ENCODE measurements at places on chromosomes 13 and 19.
A peak's percentile ranks its signal among the peaks of the same experiment; 100 is the strongest.

DNA sequence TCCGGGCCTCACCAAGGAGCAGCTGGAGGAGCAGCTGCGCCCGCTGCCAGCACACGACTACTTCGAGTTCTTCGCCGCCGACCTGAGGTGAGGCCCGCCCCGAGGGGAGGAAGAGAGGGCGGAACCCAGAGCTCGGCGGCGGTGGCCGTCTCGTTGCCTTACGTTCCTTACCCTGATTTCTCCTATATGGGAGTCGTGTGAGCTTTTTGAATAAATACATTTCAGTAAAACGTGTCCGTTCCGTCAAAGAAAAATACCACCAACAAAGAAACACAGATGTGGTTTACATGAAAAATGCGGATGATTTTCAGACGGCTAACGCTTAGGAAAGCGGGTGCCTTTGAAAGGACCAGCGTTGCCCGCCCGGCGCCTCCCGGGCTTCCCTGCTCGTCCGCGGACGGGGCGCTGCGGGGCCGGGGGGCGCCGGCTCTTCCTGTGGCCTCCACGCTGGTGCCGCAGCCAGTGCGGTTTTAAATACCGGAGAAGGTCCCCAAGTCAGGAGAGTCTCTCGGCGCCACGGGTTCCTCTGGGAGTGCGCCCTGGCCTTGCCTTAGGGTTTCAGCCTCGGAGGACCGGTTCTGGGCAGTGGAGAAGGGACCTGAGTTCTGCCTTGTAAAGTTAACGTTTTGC, 755 bp downstream of the UPF3A start:
- DNase-seq = peak; percentile 73

DNA sequence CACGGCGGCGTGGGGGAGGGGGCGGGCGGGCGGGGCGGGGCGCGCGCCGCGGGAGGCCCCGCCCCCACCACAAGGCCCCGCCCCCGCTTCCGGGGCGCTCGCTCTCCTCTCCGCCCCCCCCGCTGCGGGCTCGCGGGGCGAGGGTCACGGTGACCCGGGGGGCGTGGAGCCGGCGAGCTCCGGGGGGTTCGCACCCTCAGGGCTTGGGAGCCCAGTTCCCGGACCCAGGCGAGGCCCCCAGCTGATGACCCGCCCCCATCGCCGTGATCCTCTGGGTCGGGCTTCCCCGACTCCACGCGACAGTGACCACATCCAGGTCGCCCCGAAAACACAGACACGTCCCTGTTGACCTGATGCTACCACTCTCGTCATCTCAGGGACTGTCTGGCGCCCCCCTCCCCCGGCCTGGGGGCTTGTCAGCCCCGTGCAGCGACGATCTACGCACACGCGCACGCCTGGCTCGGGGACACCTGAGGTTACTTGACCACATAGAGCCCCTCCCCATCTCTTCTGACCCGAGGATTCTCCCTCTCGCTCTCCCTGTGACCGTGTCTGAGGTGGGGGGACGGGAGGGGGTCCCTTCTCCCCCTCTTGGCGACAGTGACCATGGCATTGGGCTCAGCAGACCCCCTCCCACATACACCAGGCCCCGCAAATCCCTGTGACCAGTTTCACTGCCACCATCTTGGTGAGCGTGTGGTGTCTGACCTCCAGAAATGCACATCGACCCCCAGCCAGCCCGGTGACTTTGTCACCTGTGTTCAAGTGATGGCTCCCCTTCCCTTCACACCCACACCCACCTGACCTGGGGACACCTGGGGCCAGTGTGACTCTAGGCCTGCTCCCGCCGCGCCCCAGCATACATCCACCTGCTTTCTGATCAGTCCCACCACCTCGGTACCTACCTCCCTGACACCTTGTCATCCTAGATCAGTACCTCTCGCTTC, 670 bp downstream of the MAP2K7 start:
- DNase-seq = peak; percentile 70

GRCh38 chr13:22594041-22594440, 586.7 kb upstream of the SGCG start:
- DNase-seq = no peak

GRCh38 chr19:38656171-38656981, 8.9 kb downstream of the ACTN4 start:
- no peak for DNase-seq

DNA sequence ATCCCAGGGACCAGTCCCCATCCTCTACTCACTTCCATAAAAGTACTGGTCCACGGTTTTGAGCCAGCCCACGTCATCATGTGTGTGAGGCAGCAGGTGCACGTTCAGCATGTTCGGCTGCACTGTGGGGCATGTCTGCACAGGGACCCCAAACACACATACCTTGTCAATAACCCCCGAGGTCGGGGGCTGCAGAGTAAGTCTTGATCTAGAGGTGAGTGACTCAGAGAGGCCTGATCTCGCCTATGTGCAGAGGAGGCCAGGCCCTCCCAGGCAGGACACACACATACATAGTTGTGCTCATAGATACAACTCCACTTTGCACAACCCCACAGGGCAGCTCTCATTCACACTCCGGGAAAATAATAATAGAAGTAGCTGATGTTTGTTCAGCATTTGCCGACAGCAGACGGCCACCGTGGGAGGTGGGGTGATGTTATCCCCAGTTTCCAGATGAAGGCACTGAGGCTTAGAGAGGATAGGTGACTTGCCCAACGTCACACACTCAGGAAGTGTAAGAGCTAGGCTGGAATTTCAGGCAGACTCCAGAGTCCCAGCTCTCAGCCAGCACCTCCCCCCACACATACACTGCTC, 774 bp downstream of the MAN2B1 start:
- peak; percentile 31 for DNase-seq

GRCh38 chr19:43438291-43439031, 23.8 kb downstream of the TEX101 start:
- no peak for DNase-seq

- no peak for DNase-seq
Observed at GRCh38 chr13:72599178-72599743, 128.2 kb downstream of the MZT1 start.

GRCh38 chr13:100129605-100130004, 40.7 kb downstream of the PCCA start:
- no peak for DNase-seq

- peak; percentile 71 for DNase-seq
Observed at GRCh38 chr19:12784871-12785430, 6.3 kb upstream of the JUNB start.

DNA sequence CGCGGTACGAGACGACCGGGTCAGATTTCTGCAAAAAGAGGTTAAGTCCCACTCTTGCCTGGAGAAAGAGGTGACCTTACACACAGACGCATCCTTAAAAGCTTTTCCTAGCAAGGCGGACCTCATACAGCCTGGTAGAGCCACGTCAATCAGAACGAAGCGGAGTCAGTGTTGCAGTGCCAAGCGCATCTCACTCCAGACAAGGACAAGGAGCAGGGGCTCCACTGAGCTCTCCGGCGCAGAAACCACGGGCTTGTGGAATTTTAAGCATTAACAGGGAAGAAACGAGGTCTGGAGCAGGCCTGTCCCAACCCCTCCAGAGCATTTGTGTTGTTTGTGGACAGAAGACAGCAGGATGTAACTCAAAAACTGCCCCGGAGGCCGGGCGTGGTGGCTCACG, 7.1 kb downstream of the EEF2 start:
- no peak for DNase-seq

DNA sequence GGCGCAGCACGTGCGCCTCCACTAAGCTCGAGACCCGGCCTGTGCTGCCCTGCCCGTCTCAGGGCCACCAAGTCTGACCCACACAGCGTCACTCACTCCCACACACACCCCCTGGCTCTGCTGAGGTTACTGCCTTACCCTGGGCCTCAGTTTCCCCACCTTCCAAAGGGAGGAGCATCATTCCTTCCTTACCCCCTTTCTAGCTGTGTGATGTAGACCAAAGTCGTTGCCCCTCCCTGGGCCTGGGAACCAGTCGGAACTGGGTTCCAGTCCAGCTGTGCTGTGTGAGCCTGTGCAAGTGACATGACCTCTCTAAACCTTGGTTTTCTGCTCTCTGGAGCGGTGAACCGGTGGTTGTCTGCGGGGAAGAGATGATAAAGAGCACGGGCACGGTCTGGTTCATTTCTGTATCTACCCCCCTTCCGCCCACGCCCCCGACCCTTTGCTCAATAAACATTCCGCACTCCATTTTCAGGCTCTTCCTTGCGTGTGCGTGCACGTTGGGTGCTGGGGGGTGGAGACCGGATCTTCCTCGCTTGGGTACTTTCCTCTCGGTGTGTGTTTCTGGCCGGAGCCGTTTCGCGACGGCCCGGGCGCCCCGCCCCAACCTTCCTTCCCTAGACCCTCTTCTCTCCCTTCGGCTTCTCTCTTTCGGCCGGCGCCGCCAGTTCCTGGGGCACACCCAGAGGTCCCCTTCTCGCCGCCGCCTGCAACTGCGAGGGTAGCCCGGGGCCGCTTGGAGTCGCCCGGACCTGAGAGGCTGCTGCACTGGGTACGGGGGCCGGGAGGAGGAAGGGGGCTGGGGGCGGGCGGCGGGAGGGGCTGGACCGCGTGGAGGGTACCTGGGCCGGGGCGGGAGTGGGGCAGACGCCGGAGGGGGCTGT, at the start of gene ZNF581:
TSS of gene ZNF581 (plus strand) at position 647 of the 884 bp plus-strand sequence. CDS start 923 bp downstream, outside the sequence.
- DNase-seq = peak; percentile 73

Data from stimulated activated effector memory CD8-positive, alpha-beta T cell treated with anti-CD3 and anti-CD28 coated beads, Interleukin-12 subunit alpha, Interleukin-12 subunit beta, amount 100 ng/mL, for 72 hours (primary cell).